ENCODE measurements at places on chromosomes 1 and 21.

DNA sequence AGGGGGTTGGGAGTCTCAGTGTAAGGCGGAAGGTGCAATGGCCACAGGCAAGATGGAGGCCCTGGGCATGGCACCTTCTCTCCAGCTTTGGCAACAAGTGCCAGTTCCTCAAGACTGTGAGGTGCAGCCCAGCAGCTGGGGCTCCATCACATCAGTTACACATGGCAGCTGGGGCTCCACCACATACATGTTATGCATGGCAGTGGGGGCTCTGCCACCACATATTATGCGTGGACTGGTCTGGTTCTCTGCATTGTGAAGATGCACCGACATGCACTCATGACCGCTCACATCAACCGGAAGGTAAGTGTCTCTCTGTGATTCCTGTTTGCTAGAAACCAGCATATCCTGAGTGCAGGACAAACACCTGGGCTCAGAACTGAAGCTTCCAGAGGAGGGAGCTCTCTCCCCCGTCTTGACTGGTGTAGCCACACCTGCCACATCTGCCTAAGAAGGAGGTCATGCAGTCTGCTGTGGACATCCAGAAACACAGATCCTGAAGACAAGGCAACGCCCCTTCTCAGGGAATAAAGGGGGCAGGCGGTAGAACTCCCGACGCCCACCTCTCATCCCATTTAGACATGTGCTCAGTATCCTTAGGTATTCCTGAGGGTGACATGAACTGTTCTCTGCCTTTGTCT lies 104.1 kb upstream of the TMPRSS2 start:
- DNase-seq: no peak

DNA sequence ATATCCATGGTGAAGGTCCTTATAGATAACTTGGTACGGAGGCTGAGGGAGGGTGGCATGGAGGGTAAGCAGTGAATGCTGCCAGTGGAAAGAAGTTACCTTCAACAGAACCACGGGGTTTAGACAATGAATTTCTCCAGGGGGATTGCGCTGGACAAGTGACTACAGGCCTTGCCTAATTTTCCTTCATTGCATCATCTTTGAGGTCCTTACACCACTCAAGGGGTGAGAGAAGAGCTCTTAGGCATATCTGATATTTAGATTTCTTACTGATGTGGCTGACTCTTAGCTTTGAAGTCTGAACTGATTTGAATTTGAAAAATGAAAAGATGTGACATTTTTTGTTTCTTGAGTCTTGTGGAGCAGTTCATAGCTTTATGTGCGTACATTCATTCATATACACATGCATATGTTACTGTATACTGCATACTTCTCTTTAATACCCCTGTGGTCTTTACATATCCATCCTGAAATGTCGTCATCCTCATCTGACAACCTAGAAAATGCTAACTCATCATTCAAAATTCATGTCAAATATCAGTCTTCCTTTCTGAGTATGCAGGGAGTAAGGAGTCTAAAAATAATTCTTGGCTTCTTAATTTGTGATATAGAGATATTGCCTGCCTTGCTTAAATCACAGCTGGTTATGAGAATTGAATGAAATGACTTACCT lies 63.6 kb downstream of the DNM3 start:
- peak; percentile 29 for DNase-seq

DNA sequence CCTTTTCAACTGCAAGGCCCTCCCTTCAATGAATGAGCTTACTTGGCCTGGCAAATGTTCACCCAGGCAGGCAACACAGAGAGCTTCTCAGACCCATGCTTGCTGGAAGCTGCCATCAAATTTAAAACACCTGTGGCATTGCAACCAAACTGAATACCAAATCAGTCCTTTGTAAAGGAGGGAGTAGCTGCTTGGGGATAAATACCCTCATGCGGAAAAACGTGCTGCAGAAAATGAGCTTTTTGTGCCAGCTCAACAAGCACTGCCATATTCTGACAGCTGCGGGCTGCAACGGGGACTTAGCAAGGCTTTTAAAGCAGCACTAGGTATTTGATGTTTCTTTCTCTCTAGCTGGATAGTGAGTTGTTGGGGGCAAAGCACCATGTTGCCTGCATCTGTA lies 119.7 kb downstream of the PLPPR4 start:
- DNase-seq: no peak

- no peak for DNase-seq
Observed at GRCh38 chr1:17925290-17926237, 170.4 kb downstream of the ACTL8 start.

DNA sequence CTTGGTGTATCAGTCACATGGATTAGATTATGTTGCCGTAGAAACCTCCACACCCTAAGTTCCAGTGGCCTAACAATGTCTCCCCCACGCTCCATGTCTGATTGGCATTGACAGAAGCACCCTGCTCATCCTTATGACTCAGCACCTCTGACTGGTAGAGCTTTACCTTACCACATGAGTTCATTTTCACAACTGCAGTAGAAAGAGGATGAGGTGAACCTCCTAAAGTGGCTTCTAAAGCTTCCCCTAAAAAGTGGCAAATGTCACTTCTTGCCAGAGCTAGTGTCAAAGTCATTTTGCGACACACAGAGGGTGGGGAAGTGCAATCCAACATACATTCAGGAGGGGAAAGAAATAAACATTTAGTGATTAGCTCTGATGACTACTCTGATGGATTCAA lies 30.6 kb upstream of the LYPD8 start:
- DNase-seq: peak; percentile 85

DNA sequence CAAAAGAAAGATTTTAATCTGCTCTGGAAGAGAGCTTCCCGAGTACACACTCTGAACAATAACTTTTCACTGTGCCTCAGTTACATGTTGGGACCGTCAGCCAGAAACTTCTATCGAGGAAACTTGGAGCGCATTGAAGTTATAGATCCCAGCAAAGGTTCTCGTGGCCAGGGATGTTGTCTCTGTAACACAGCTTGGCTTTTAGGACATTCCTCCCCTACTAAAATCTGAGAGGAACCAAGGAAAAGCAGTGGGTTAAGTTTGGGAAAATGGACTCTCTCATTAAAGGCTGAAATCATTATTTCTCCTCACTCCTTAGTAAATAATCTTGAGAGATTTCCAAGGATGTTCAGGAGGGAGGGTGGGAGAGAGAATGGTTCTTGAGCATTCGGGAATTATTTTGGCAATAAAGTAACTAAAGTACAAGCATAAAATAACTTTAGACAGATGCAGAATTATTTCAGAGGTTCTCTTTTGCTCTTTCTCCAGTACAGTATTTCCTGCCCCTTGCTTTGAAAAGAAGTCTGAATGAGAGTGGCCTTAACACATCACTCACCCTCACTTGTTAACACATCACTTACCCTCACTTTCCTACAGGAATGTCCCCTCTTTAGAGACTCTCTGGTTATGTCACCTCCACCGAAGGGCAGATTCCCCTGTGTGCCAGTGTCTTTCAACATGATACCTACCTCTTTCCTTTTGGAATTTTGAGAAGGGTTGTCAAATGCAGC lies 1.8 kb upstream of the NFIA start:
- no peak for DNase-seq

All from inflammatory macrophage (primary cell).